ENCODE measurements at places on chromosomes 4 and X.
A peak's percentile ranks its signal among the peaks of the same experiment; 100 is the strongest.

DNA sequence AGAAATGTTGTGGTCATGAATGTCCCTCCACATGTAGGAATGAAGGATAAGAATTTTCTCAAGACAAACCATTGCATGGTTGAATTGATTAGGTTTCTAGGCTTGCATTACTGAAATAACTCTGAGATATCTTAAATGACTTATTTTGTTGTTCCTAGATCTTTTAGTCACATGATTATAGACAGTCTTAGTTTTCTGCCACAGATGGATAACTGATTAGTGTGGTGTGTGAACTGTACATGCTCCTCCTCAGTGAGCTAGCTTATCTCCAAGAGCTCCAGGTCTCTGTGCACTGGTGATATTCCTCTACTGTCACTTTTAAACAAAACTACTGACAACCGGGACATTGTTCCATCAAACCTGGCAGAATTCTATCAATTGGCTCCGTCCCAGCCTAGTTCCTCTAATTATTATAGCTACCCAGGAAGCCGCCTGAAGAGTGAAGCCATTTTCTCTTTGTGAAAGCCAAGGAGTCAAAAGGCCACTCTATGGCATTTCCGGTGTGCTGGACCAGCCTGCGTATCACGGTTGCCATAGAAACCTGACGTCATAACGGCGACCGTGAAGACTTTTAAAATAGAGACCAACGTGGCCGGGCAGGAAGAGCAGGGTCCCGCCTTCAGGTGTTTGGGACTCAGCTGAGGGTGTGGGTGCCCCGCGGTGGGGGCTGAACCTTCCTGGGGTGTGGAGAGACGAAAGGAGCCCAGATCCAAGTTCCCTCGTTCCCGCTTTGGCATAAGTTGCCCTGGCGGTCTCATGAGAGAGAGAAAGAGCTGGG, 28.1 kb downstream of the BEX3 start:
- DNase-seq, result peak; percentile 94

DNA sequence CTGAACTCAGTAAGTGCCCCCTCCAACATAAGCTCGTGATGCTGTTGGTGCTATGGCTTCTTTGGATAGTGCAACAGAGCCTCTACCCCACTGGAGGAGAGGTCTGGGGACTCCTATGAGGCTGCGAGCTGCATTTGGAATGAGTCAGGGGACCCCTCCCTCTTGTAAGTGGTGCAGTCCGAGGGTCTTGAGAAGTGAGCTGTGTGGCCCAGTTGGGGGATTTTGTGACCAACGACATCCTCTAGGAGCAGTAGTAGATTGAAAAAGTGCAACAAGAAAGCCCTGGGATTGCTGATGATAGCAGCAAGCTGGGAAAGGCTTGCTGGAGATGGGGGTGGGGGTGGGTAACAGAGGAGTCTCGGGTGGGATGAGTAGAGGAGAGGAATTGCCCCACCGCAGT, 3.1 kb downstream of the FRMPD3 start:
- no peak for DNase-seq

- no peak for DNase-seq
Observed at GRCh38 chr4:176864238-176864637, 71.5 kb upstream of the VEGFC start.

- DNase-seq, result peak; percentile 15
Observed at GRCh38 chr4:27360790-27361267, 500.2 kb downstream of the STIM2 start.

GRCh38 chrX:15474028-15474427, 19.1 kb downstream of the PIR start:
- no peak for DNase-seq

DNA sequence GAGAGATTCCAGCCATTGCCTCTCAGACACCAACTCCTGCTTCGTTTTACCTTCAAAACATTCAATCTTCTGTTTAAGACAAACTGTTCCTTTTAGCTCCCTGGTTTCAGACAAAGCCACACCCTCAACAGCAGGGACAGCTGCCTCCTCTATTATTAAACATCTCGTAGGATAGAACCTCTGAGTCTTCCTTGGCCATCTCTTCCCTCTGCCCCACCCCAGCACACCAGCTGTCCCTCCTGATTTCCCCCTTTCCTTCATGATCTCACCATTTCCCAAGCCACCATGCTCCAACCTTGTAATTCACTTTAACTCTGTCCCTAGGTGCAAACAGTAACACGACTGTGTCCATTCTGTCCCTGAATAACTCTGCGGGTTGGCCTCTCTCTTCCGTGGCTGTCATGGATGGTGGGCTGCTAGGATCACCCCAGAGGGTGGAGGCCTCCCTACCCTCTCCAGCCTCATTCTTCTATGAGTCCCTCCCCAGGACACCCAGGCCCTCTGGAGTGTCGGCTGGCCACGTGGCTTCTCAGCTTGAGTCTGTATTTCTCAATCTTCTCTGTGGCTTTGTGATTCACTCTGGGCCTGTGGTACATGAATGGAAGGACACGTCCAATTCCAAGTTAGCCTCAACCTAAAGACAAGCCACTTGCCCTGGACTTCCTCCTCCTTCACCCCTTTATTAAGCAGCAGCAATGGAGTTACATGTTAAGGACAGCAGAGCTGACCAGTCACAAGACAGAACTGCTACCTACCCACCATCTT, 349.9 kb downstream of the FBXW7 start:
- DNase-seq, result peak; percentile 2

DNA sequence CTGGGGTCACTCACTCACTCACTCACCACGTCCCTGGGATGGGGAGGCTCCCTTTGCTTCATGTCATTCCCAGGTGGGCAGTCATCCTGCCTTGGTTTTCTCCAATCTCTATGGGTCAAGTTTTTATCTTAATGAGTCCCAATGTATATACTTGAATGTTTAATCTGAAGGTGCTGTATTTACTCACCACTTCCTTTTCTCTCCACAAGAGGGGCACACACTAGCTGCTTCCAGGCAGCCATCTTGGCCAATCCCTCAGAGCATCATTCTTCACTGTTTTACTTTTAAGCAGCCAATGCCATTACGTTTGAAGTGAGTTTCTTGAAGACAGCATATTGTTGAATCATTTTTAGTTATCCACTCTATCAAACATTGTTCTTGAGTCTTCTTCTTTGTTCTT, 153.4 kb upstream of the ARSJ start:
- peak; percentile 46 for DNase-seq

GRCh38 chr4:176376032-176376614, 56.4 kb downstream of the SPCS3 start:
- DNase-seq, result peak; percentile 57

DNA sequence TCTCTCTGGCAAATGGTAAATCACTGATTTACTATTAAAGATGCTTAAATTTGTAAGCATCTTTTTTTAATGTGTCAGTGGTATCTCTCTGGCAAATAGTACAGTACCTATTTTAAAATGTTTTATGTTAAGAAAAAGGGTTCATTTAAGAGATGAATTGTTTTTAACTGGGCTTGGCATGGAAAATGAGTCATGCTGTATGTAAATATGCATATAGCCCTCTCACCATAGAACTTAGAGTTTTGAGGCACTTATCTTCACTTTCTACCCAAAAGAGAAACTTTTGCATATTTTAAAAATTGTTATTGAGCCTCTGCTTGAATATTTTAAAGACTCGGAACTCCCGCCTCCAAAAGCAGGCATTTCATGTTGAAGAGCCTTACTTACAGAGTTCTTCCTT, 37.9 kb downstream of the KLHL34 start:
- no peak for DNase-seq

DNA sequence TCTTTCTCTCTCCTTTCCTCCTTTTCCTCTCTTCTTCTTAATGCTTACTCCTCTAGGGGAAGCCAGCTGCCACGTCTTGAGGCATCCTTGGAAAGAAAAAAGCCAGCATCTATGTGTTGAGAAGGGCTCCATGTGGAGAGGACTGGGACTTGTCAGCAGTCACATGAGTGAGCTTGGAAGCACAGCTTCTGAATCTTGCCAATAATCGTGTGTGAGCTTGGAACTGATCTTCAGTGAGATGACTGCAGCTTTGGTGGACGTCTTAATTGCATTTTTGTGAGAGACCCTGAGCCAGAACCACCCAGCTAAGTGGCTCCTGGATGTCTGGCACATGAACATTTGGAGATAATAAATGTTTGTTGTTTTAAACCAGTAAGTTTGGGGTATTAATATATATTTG, 371.7 kb downstream of the SLITRK2 start:
- no peak for DNase-seq

DNA sequence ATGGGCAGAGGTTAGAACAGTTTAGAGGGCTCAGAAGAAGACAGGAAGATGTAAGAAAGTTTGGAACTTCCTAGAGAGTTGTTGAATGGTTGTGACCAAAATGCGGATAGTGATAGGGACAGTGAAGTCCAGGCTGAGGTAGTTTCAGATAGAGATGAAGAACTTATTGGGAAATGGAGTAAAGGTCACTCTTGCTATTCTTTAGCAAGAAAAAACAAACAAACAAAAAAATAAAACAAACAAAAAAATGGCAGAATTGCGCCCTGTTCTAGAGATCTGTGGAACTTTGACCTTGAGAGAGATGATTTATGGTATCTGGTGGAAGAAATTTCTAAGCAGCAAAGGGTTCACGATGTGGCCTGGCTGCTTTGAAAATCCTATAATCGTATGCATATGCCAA, 185.1 kb upstream of the SFRP2 start:
- no peak for DNase-seq

DNA sequence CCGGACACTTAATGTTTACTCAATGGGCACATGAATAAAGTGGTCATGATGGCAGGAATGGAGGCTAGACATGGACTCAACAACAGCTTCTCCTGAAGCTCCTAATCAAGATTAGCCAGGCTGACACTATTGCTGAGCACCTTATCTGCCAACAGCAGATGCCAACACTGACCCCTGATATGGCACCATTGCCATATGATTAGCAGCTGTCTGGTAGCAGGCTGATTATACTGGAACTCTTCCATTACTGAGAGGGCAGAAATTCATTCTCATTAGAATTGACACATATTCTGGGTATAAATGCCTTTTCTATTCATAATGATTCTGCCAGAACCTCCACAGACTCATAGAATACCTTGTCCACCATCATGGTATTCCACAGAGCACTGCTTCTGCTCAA, 18.4 kb upstream of the AFF1 start:
- no peak for DNase-seq

DNA sequence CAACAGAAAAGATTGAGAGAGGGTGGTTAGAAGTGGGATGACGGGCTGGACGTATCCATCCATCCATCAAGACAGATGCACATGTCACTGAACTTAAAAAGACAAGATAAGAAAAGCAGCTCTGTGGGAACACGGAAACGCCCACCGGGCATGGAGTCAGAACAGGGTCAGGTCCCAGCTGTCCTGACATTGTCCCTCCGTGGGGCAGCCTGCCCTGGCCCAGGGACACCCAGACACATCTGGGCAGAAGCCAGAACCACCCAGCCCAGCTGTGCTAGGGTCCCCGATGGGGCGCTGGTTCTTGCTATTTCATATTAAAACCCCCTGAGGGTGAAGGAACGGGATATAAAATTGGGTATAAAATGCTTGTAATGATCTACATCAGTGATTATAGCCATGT, 88.5 kb downstream of the PPP2R2C start:
- DNase-seq, result no peak

- peak; percentile 62 for DNase-seq
Observed at GRCh38 chr4:112214390-112215264, 17.0 kb upstream of the AP1AR start.

DNA sequence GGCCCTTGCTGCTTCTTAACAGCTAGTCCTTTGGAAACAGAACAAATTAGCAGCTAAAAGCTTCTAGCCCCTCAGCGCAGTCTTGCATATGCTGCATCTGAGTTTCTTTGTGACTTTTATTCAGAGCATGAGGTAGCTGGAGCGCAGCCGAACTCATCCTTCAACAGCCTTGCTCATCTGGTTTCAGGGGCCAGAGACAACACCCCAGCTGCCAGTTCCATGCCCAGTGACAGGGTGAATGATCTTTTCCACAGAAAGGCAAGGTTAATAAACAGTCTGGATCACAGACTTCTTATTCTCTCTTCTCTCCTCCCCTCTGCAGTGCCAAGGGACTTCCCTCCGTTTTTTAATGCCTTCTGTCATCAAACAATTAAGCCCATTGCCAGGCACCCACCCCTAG, 216.6 kb upstream of the INTU start:
- DNase-seq, result no peak

Measured in choroid plexus epithelial cell (primary cell).